ENCODE measurements at places on chromosomes 1 and 21. TPM values are rescaled to one million over a fixed set of nuclear protein-coding genes. Genes with fewer than 3 reads are reported as not detected.

GRCh38 chr1:117564227-117565075 is 41.4 kb upstream of the TENT5C start:
- DNase-seq = no peak
- no peaks in the 10 kb centered on the region for H3K36me3 ChIP-seq
- H3K4me3 ChIP-seq = no peak overlapping the region
- no peaks in the 10 kb centered on the region for H3K27me3 ChIP-seq
- H3K27ac ChIP-seq = no peak overlapping the region

Gene NMNAT2
- total RNA-seq = 11.5 TPM

- H3K36me3 ChIP-seq = no peaks in the 10 kb centered on the region
- H3K27ac ChIP-seq = no peak overlapping the region
- DNase-seq = peak; percentile 86
- H3K4me3 ChIP-seq = no peak overlapping the region
- no peaks in the 10 kb centered on the region for H3K27me3 ChIP-seq
Measured at GRCh38 chr1:204258213-204259115, 44.7 kb upstream of the GOLT1A start.

GRCh38 chr1:27346991-27347624 is 5.3 kb downstream of the SYTL1 start:
- H3K36me3 ChIP-seq = peaks cover 5% of the 10 kb centered on the region
- no peak for DNase-seq
- no peaks in the 10 kb centered on the region for H3K4me1 ChIP-seq

GRCh38 chr1:218850367-218850766 is 323.3 kb upstream of the LYPLAL1 start:
- no peaks in the 10 kb centered on the region for H3K27me3 ChIP-seq
- H3K4me3 ChIP-seq = no peak overlapping the region
- H3K4me1 ChIP-seq = no peaks in the 10 kb centered on the region
- H3K36me3 ChIP-seq = no peaks in the 10 kb centered on the region
- no peak for DNase-seq

- peaks cover 2% of the 10 kb centered on the region for H3K36me3 ChIP-seq
- DNase-seq = no peak
- H3K27me3 ChIP-seq = no peaks in the 10 kb centered on the region
- H3K27ac ChIP-seq = no peak overlapping the region
Measured at GRCh38 chr1:111204201-111204982, 3.9 kb upstream of the DENND2D start.

DNA sequence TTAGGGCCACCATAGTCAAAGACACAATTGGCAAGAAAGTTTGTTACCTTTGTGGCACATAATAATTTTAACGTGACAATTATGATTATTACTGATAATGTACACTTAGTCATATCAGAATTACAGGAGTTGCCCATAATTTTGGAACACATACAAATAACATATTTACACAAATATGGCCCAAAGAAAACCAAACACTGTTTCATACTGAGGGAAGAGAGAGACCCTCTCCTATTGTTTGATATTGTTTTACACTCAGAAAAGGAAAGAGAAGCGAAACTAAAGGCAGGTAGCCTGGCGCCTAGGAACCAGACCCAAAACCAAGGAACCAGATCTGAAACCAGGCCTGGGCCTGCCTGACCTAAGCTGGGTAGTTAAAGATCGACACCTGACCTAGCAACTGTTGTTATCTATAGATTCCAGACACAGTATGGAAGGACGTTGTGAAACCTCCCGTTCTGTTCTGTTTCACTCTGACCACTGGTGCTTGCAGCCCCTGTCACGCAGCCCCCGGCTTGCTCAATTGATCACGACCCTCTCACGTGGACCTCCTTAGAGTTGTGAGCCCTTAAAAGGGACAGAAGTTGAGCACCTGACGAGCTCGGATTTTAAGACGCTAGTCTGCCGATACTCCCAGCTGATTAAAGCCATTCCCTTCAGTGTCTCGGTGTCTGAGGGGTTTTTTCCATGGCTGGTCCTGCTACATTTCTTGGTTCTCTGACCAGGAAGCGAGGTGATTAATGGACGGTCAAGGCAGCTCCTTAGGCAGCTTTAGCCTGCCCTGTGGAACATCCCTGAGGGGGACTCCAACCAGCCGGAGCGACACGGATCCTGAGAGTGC is 27.9 kb downstream of the C1orf115 start:
- H3K27ac ChIP-seq = no peak overlapping the region
- H3K4me1 ChIP-seq = no peaks in the 10 kb centered on the region
- H3K36me3 ChIP-seq = no peaks in the 10 kb centered on the region
- no peaks in the 10 kb centered on the region for H3K27me3 ChIP-seq
- no peak overlapping the region for H3K4me3 ChIP-seq

DNA sequence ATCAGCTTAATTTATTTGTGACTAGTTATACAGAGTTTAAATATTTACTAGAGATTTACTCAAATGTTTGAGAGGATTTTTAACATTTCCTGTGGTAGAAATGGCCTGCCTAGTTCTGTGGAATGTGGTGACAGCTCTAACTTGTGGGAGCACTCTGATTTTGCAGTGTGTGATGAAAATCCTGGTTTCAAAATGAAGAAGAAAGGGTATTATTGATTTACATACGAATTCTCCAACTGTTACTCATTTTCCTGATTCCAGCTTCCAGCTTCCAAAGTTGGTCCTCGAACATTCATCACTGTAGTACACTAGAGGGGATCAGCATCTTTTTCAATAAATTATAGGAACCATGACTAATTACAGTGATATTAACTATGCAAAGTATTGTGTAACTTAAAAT is 462.7 kb upstream of the PKN2 start:
- H3K36me3 ChIP-seq = no peaks in the 10 kb centered on the region
- no peak overlapping the region for H3K27ac ChIP-seq
- H3K27me3 ChIP-seq = no peaks in the 10 kb centered on the region
- no peaks in the 10 kb centered on the region for H3K4me1 ChIP-seq

- H3K27me3 ChIP-seq = no peaks in the 10 kb centered on the region
- no peak overlapping the region for H3K27ac ChIP-seq
- H3K36me3 ChIP-seq = no peaks in the 10 kb centered on the region
- peaks cover 7% of the 10 kb centered on the region for H3K4me1 ChIP-seq
Measured at GRCh38 chr1:31751822-31752241, 12.3 kb downstream of the ADGRB2 start.

DNA sequence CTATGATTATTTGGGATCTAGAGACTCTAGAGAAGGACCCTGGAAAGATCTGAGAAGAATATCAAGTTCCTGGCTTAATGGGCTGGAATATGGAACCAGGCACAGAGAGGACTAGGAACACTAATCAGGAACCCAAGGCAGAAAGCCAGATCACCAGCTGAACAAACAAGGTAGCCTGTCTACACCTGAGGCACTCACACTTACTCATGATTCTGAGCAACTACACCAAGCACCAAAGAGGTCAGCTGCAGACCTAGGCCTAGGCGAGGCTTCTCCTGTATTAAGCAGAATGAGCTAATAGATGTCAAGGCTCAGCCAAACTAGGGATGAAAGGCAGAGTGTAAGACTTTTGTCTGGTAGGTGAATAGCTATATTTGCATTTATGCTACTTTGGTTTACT is 368.1 kb downstream of the LTN1 start:
- no peak overlapping the region for H3K27ac ChIP-seq
- no peaks in the 10 kb centered on the region for H3K27me3 ChIP-seq
- no peak overlapping the region for H3K4me3 ChIP-seq

Gene CSF1
- 3.2 TPM for total RNA-seq

Gene RBM11
- 1.7 TPM for total RNA-seq

- H3K27ac ChIP-seq = no peak overlapping the region
- no peaks in the 10 kb centered on the region for H3K4me1 ChIP-seq
- no peaks in the 10 kb centered on the region for H3K27me3 ChIP-seq
- peak; percentile 78 for DNase-seq
Measured at GRCh38 chr1:16243936-16244649, 7.1 kb upstream of the CPLANE2 start.

GRCh38 chr1:150578272-150579109 is 919 bp downstream of the MCL1 start:
- H3K4me1 ChIP-seq = peaks cover 4% of the 10 kb centered on the region
- H3K27ac ChIP-seq = peak overlapping the region; percentile 89

Gene ESPN
- 59.3 TPM for total RNA-seq

- no peak overlapping the region for H3K4me3 ChIP-seq
- H3K36me3 ChIP-seq = peaks cover 2% of the 10 kb centered on the region
- H3K27ac ChIP-seq = no peak overlapping the region
- no peaks in the 10 kb centered on the region for H3K4me1 ChIP-seq
- DNase-seq = no peak
Measured at GRCh38 chr1:32142446-32143301, 34.8 kb downstream of the KPNA6 start.

Gene GORAB
- 17.8 TPM for total RNA-seq

Gene EXO1
- 43.7 TPM for total RNA-seq

DNA sequence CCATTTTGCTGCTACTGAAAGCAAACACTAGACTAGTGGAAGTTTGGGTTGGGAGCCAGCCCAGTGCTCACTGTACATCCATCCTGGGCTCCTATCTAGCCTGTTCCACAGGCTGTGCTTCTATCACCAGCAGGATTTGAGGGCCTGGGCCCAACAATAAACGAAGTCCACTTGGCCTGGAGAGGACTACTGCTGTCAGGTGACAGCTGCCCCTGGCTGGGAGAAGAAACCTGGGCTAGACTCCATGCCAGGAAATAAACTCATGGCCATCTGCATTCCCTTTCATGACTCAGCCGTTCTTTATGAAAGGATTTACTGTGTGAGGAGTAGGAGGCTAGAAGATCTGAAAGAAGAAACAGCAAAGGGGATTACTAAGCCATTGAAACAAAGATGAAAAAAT is 35.5 kb downstream of the COLGALT2 start:
- no peak for DNase-seq
- H3K27me3 ChIP-seq = no peaks in the 10 kb centered on the region
- no peak overlapping the region for H3K4me3 ChIP-seq
- no peaks in the 10 kb centered on the region for H3K4me1 ChIP-seq

GRCh38 chr1:57736940-57737339 is 313.1 kb upstream of the DAB1 start:
- H3K27me3 ChIP-seq = no peaks in the 10 kb centered on the region
- no peak for DNase-seq
- no peaks in the 10 kb centered on the region for H3K4me1 ChIP-seq

Gene LCE1E
- not detected for total RNA-seq

- no peaks in the 10 kb centered on the region for H3K27me3 ChIP-seq
- no peak for DNase-seq
- no peak overlapping the region for H3K4me3 ChIP-seq
- H3K36me3 ChIP-seq = peaks cover 6% of the 10 kb centered on the region
- H3K27ac ChIP-seq = no peak overlapping the region
- H3K4me1 ChIP-seq = no peaks in the 10 kb centered on the region
Measured at GRCh38 chr1:168266644-168267186, 14.0 kb upstream of the TBX19 start.

GRCh38 chr1:230905733-230906132 is 37.4 kb upstream of the C1orf198 start:
- H3K27me3 ChIP-seq = no peaks in the 10 kb centered on the region
- no peaks in the 10 kb centered on the region for H3K36me3 ChIP-seq
- H3K4me1 ChIP-seq = no peaks in the 10 kb centered on the region

Gene NR5A2
- 4.7 TPM for total RNA-seq

Gene CFAP107
- total RNA-seq = not detected

DNA sequence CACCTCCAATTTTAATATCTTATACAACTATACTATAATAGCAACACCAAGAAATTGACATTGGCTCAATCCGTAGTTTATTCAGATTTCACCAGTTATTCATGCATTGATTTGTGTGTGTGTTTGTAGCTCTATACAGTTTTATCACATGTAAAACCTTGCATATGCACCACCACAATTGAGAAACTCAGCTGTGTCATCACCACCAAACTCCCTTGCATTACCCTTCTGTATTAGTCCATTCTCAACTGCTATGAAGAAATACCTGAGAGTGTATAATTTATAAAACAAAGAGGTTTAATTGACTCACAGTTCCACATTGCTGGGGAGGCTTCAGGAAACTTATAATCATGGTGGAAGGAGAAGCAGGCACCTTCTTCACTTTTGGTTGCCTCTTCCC is 162.1 kb downstream of the PATJ start:
- no peaks in the 10 kb centered on the region for H3K27me3 ChIP-seq
- no peak overlapping the region for H3K27ac ChIP-seq
- DNase-seq = no peak
- H3K4me1 ChIP-seq = peaks cover 7% of the 10 kb centered on the region
- H3K36me3 ChIP-seq = peaks cover 55% of the 10 kb centered on the region
- no peak overlapping the region for H3K4me3 ChIP-seq

DNA sequence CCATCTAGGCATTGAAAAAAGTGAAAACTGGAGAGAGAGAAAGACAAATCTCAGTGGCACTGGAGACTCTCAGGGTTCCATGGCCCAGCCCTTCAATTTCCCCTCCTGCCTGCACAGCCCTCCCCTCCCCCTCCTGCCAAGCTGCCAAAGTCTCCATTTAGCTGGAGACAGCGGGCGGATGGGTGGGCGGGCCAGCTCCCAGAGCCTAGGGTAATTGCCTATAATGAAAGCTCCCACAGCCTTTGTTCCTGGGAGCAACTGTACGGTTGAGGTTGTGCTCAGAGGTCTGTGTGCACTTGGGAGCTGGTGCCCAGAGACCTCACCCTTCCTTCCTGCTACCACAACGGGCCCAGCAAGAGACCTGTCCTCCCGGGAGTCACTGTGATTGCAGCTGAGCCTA is 89.6 kb downstream of the NAV1 start:
- no peak for DNase-seq
- no peak overlapping the region for H3K4me3 ChIP-seq
- no peaks in the 10 kb centered on the region for H3K36me3 ChIP-seq
- no peak overlapping the region for H3K27ac ChIP-seq
- H3K4me1 ChIP-seq = peaks cover 5% of the 10 kb centered on the region
- no peaks in the 10 kb centered on the region for H3K27me3 ChIP-seq

Gene NBPF9
- 4.3 TPM for total RNA-seq

DNA sequence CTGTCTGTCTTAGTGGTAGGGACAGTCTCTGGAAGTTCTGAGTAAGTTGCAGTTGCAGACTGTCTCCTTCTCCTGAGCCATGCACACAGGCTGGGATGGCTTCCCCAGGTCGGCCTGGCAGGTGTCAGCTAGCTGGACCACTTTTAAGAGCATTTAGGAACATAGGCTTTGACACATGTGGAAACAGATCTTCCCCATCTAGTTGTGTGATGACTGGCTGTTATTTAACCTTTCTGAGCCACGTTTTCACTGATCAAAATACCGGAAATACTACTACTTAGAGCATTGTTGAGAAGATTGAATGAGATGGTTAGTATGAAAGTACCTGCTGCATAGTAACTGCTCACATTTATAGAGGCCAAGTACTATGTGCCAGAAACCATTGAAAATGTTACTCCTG is 6.2 kb upstream of the MAPKAPK2 start:
- H3K27me3 ChIP-seq = peaks cover 8% of the 10 kb centered on the region
- no peak overlapping the region for H3K4me3 ChIP-seq
- DNase-seq = no peak
- H3K4me1 ChIP-seq = peaks cover under 1% of the 10 kb centered on the region
- no peak overlapping the region for H3K27ac ChIP-seq
- H3K36me3 ChIP-seq = no peaks in the 10 kb centered on the region

GRCh38 chr1:221637641-221638041 is 104.2 kb downstream of the DUSP10 start:
- H3K4me1 ChIP-seq = no peaks in the 10 kb centered on the region
- no peak overlapping the region for H3K4me3 ChIP-seq
- no peaks in the 10 kb centered on the region for H3K27me3 ChIP-seq
- H3K27ac ChIP-seq = no peak overlapping the region

GRCh38 chr1:161206411-161207140 is 4.4 kb downstream of the NDUFS2 start:
- no peak overlapping the region for H3K4me3 ChIP-seq
- no peak overlapping the region for H3K27ac ChIP-seq
- H3K27me3 ChIP-seq = no peaks in the 10 kb centered on the region
- H3K36me3 ChIP-seq = peaks cover 59% of the 10 kb centered on the region
- DNase-seq = no peak
